ENCODE measurements at places on chromosomes 5 and 9.
A peak's percentile ranks its signal among the peaks of the same experiment; 100 is the strongest.

GRCh38 chr5:141507387-141508091 lies 18.7 kb downstream of the PCDHGC5 start:
- DNase-seq: no peak

GRCh38 chr9:19148187-19148586 lies 20.9 kb upstream of the PLIN2 start:
- no peak for DNase-seq

- no peak for DNase-seq
Measured at GRCh38 chr5:8913522-8913921, 632.4 kb downstream of the SEMA5A start.

GRCh38 chr9:130707225-130707976 lies 13.8 kb downstream of the EXOSC2 start:
- peak; percentile 67 for DNase-seq

GRCh38 chr9:13721481-13722235 lies 442.2 kb upstream of the MPDZ start:
- DNase-seq: no peak

DNA sequence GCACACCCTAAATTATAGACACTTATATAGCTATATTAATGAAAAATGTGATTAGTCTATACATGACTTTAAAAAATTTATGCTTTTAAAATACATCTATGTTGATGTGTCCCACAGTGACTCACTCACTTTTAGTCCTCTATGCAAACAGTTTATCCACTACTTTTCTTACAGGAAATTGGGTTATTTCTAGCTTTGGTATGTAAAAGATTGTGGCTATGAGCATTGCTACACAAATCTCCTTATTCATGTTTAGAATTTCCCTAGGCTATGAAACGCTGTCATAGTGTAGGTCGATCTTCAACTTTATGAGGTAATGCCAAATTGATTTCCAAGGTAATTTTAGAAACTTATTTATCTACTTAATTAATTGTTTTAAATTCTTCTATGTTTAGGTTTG lies 687.4 kb downstream of the PRR16 start:
- no peak for DNase-seq

GRCh38 chr9:136694163-136694871 lies 7.1 kb upstream of the AGPAT2 start:
- no peak for DNase-seq

- peak; percentile 38 for DNase-seq
Measured at GRCh38 chr9:134025606-134026541, 593 bp downstream of the BRD3OS start.

DNA sequence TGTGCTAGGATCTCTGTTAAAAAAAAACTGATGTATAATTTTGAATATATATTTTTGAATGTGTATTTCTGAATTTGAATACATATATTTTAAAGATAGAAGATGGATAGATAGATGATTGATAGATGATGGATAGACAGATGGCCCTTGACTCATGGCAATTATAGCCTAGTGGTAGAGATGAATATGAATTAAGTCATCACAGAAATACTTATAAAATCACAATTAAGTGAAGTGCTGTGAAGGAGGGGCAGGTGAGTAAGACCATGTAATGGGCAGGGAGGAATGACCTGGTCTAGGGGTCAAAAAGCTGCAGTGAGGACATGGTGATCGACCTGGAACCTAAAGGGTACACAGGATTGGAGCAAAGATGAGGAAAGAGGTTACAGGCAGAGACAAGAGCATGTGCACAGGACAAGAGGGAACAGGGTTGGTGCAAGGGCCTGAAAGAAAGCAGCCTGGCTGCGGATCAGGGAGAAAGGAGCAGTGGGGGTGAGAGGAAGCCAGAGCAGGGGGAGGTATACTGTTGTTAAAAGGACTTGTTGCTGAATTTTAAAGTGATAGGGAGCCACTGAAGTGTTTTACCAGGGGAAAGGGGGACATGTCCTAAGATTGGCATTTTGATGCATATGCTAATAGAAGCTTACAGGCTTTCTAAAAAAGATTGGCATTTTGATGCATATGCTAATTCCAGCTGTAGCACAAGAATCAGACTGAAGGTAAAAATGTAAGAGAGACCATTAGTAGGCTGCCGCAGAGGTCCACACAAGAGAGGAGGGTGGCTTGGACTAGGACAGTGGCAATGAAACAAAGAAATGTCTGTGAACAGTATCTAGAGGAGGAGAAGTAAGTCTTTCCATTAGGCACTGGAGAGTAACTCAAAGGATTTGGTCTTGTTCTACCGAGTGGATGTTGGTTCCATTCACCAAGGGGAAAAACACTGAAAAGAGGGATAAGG lies 527.8 kb downstream of the AGTPBP1 start:
- DNase-seq: no peak

DNA sequence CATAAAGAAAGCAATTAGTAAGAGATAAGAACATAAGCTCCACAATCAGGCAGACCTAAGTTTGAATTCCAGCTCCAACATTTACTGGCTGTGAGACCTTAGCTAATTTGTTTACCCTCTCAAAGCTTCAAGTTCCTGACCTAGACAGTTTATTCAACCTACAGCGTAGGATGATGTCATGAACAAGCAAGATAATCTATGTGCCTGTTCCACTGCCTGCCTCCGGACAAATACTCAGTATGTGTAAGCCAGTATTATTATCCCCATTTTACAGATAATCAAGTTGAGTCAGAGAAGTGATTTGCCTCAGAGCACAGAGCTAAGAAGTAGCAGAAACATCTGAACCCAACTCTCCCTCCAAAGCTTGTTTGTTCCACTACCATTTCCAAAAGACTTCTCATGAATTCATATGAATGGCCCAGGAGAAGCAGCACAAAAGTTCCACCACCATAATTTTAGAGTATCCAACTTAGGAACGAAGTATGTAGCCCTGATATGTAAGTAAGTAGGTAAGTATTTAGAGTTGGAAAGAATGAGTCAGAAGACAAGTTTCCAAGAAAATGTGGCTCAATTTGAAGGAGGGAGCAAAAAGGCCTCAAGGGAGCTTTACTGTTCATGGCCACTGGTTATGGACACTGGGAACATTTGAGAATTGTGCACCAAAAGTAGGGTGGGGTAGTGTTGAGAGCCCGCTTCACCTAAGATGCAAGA lies 398.2 kb downstream of the NFIB start:
- DNase-seq: no peak

GRCh38 chr5:31768046-31768445 lies 129.1 kb downstream of the PDZD2 start:
- DNase-seq: no peak

- no peak for DNase-seq
Measured at GRCh38 chr5:89901983-89902382, 507.6 kb downstream of the CETN3 start.

GRCh38 chr9:90808890-90809685 lies 7.5 kb downstream of the SYK start:
- no peak for DNase-seq

DNA sequence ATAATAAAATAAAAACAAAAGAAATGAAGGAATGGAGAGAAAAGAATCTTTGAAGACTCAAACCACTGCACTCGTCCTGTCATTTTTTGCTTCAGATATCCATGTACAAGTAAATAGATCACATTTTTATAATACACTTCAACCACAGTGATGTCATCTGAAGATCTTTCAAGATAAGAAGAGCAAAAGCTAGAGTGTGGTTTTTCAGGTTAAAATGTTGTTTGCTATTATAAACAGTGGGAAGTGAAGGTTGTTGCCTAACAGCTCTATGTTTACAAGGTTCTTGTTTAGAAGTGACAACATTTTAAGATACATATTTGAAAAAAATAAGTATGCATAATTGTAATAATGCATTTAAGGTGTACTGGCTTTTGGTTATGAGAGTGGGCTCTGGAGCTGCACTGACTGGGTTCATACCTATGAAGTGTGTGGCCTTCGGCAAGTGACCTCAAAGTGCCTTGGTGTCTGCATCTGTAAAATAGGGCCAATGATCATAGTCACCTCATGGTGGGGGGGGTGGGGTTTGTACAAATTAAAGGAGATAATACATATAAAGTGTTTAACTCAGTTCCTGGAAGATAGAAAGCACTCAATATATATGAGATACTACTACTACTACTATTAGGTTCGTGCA lies 45.5 kb upstream of the IL7R start:
- no peak for DNase-seq

GRCh38 chr5:50663636-50664035 lies 2.8 kb upstream of the PARP8 start:
- no peak for DNase-seq

- DNase-seq: no peak
Measured at GRCh38 chr9:125258832-125259534, 2.6 kb upstream of the GAPVD1 start.

DNA sequence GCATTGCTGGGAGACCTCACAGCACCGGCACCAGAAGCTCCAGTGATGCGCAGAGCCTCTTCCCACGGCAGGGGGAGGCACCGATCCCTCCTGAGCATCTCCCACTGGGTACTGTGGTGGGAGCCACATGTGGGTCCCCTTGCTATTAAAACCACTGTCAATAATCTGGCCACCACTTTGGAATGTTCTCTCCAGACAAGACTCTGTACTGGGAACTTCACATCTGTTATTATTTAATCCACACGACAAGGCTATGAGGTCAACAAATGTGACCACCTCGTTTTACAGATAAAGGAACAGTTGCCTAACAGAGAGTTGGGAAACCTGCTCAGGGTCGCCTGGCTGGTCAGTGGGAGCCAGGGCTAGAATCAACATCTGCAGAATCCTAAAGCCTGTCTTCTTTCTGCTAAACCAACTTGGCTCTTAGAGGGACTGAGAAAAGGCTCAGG lies 72.7 kb downstream of the EPB41L4B start:
- DNase-seq: no peak

- no peak for DNase-seq
Measured at GRCh38 chr9:4214486-4214885, 85.4 kb downstream of the GLIS3 start.

GRCh38 chr5:84602371-84602771 lies 217.7 kb upstream of the EDIL3 start:
- DNase-seq: no peak

GRCh38 chr5:78076351-78076750 lies 218.1 kb downstream of the AP3B1 start:
- no peak for DNase-seq

- DNase-seq: no peak
Measured at GRCh38 chr5:170571281-170571731, 67.5 kb downstream of the KCNIP1 start.

GRCh38 chr5:178590141-178590923 lies at the start of gene COL23A1:
TSS of gene COL23A1 (minus strand) at chr5:178590393.
- peak; percentile 18 for DNase-seq

DNA sequence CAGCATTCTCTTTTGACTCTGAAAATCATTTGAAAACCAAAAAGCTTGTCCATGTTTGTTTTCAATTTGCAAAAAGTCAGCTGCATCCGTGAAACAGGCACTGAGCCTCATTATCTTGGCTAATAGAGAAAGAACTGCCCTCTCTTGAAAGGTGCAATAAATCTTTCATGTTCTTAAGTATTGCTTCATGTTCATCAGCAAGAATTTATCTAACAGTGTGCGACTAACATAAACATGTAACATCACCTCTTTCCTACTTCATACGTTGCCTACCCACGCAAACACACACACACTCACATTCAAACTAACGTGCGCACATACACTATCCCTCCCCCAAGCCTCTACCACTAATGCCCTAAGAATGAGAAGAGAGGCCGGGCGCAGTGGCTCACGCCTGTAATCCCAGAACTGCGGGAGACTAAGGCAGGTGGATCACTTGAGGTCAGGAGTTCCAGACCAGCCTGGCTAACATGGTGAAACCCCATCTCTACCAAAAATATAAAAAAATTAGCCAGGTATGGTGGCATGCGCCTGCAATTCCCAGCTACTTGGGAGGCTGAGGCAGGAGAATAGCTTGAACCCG lies 629.7 kb upstream of the ZNF608 start:
- DNase-seq: no peak

- no peak for DNase-seq
Measured at GRCh38 chr9:137269231-137269772, 8.2 kb upstream of the TOR4A start.

GRCh38 chr5:85716344-85717202 lies 901.2 kb upstream of the COX7C start:
- no peak for DNase-seq

DNA sequence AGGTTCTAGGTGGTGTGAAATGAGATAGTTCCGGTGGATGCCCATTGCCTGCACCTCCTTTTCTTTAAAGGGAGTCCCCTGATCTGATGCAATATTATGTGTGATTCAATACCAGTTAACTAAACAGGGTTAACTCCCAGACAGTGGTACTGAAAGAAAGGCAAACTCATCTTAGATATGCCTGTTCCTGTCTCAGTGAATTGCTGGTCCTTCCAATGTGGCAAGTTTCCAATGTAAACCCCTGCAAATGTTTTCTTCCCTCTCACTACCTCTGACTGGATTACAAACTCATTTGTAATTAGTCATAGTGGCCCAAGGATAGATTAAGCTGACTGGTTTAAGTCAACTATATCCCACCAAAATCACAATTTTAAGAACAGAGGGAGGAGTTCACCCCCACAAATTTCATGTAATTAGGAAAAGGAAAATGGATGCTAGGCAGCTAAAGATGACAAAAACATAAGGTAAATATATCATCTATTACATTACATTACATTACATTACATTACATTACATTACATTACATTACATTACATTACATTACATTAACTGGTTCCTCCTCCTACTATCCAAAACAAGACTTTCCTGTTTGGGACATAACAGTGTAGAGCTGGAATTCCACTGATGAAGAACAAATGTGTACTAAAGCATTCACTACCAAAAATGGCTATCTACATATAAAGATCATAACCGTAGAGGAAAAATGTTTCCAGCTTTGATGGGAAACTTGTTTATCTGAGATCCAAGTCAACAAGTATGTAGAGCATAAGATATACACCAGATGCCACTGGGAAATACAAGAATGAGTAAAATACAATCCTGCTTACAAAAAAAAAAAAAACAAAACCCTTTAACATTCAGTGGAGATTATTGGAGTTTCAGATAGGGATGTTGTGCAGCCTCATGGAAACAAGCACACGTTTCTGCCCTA lies 121.5 kb upstream of the SNX2 start:
- DNase-seq: no peak

GRCh38 chr5:121138495-121138907 lies 674.4 kb downstream of the PRR16 start:
- DNase-seq: no peak

DNA sequence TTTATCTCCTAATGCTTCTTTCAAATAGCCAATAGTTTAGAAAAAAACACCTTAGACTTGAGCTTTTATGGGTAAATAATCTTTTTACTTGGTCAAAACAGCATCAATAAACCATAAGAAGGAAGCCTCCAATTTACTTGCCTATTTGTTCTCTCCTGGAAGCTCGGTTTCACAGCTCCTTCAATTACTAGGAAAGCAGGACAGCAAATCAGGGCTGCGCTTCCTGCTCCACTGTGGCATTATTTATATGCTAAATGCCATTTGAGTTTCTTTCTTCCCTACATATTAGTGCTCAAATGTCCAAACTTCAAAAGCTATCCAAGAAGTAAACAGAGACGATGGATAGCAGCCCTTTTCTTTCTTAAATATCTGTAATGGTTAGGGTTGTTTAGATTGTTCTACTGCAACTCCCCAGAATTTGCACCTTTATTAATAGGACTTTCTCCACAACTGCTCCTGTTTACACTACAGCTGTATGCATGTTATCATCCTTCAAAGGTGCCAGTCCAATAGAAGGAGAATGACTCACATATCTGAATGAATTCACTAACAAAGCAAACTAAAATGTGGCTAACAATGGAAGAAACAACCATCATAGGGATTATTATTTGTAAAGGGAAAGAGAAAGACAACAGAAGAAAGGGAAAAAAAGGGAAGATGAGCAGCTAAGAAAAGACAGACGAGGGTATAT lies 58.7 kb downstream of the MED27 start:
- no peak for DNase-seq

GRCh38 chr9:107539427-107540163 lies 50.0 kb upstream of the KLF4 start:
- no peak for DNase-seq

Measured in stimulated activated CD4-positive, alpha-beta T cell treated with anti-CD3 and anti-CD28 coated beads, Interleukin-12 subunit alpha, Interleukin-12 subunit beta, amount 100 ng/mL, for 4 hours (primary cell).